ENCODE measurements at places on chromosomes 3 and 15.

GRCh38 chr3:25094932-25095685 lies 333.0 kb upstream of the RARB start:
- DNase-seq = no peak

DNA sequence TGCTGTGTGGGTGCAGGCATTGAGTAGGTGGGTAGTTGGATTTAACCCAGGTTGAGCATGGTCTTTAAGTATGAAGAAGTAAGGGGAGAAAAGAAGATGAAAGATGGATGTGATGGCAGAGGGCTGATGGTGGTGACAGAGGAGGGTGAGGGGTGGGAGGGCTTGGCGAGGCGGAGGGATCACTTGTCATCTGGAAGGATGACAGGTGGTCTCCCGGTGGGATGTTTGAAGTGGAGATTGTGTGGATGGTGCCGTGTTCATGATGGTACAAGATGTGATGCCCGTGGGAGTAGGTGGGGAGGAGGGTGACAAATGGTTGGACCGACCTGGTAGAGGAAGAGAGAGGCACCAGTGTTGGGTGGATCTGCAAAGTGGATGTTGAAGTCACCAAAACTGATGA lies 208.8 kb downstream of the RPLP1 start:
- no peak for DNase-seq

- no peak for DNase-seq
Observed at GRCh38 chr15:95880630-95881029, 449.9 kb upstream of the NR2F2 start.

- peak; percentile 71 for DNase-seq
Observed at GRCh38 chr15:87209891-87210689, 1046.4 kb downstream of the NTRK3 start.

DNA sequence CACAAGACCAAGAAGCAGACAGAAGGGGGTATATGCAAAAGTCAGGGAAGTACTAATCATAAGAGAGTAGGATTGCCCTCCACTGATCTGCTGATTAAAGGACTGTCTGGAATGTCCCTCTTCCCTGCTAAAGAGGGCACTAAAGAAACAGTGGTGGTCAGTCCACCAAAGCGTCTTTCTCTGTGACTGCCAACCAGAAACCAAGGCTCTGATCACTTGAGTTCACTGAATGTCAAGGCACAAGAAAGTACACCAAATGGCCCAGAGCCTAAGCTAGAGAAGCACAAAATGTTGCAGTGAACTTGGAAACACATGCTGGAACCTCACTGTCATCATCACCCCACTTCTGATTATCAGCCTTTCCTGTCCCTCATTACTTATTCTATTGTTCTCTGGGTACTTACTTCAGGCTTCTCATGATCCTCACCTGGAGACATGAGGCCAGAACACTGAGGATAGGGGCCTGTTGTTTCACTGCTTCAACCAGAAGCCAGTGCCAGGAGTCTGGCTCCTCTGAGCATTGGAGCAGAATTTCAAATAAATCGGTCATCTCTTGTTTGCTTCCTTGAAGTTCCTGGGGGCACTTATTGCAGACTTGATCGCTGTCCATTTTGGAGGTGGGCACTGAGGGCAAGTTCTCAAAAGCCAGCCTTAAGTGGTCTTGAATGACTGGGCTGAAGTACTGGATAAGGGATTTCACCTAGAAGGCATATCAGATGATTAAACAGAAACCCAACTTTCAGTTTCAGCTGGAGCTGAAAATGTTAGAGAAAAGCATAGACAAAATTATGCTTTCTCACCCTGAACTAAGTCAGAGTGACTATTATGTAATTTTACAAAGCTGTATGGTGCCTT lies 58.9 kb downstream of the EIF3J start:
- no peak for DNase-seq

Data from keratinocyte (primary cell).